ENCODE measurements at places on chromosomes 12 and 14.

GRCh38 chr14:105472486-105472991 lies 2.1 kb upstream of the CRIP2 start:
- no peak for DNase-seq

DNA sequence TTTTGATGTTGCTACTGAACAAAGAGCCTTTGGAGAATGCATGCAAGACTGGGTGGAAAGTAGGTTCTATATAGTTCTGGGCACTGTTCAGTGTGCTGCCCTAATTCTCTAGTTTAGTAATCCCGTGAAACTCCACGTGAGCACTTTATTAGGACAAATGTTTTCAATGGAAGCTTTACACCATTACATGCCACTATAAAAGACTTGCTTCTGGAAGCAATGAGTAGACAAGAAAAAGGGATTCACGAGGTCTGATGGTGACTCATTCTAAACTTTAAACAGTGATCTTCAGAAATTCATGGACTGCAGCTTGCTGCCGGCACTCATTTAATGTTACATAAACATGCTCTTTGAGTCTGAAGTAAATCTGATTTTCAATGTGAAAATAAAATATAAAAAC lies 22.3 kb downstream of the ATG14 start:
- DNase-seq, result no peak

DNA sequence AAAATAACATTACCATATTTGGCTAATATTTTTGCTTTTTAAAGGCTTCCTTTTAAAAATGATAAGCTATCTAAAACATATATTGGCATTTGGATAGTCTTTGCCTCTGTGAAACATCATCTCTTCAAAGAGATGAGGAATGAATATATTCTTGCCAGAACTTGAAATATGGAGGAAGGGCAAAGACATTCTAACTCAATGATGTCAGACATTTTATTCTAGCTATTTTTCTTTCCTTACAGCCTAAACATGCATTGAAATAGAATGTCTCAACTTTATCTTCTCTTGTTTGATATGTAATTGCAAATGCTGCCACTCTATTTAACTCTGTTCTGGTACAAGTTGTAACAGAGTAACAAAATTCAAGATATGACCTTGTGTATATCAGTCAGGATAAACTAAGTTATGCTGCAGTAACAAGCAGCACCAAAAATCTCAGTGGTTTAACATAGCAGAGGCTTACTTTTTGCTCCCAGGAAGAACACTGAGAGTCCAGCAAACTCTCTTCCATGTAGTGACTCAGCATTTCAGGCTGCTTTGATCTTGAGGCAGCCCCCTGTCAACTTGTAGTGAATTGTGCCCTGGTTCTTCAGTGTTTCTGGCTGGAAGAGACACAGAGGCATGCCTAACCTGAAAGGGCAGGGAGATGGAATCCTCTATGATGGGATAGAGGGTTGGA lies 11.0 kb downstream of the IRAK3 start:
- DNase-seq, result no peak

GRCh38 chr12:76346236-76346635 lies 2.0 kb downstream of the BBS10 start:
- DNase-seq, result no peak

- DNase-seq, result no peak
Measured at GRCh38 chr12:109777544-109777943, 55.7 kb downstream of the TRPV4 start.

GRCh38 chr12:19461999-19462398 lies 22.7 kb downstream of the AEBP2 start:
- no peak for DNase-seq

- no peak for DNase-seq
Measured at GRCh38 chr14:37869633-37870032, 274.2 kb downstream of the TTC6 start.

DNA sequence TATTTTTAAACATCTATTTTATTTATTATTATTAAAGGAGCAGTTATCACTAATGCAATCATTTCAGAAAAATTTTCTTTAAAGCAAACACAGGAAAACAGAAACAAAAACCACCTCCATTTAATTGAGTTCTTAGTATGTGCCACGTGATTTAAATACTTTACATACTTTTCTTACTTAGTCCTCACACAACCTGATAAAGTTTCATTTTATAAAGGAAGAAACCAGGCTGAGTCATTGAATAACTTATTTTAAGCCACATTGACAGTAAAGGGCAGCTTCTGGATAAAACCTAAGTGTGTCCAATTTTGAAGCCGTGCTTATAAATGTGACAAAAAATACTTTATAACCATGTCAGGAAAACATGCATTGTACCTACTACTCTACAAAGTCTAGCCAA lies 57.1 kb upstream of the PCED1B start:
- no peak for DNase-seq

DNA sequence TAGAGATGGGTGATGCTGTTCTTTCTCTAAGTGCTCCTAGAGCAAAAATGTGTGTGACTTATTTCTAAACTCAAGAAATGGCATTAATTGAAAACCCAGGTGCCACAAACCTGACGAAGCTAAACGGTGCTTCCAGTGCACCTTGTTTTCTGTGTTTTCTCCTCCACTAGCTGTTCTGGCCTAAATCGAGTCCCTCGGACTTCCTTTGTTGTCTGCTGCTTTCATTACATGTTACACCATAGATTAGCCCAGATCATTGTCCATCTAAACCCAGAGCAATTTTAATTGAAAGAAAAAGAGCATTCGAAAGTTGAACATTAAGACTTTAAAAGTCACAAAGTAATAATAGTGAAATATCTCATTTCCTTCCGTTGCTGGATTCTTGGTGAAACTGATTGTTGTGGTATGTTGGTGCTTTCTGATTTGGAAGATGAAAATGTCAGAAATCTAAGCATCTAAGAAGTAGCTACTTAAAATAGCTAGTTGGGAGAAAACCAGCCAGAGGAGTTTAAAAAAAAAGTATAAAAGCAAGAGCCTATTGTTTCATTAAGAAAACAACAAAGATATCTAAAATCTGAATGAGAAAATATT lies 219.6 kb upstream of the G2E3 start:
- no peak for DNase-seq

- no peak for DNase-seq
Measured at GRCh38 chr12:78671295-78671694, 193.3 kb upstream of the SYT1 start.

DNA sequence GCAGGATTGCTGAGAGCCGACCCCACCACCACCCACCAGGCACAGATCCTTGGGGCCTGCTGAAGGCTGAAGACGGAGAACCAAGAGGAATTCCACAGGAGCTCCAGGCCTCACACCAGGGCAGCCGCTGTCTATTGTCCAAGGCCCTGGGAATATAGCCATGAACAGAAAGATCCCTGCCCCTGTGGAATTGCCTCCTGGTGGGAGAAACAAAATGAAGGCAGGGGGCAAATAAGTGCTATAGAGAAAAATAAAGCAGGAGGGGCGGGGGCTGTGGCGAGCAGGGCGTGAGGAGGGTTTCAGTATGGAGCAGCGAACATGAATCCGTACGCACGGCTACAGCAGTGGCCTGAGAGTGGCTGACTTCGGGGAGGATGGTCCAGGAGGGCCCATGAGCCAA lies 96.1 kb downstream of the EML1 start:
- DNase-seq, result no peak

DNA sequence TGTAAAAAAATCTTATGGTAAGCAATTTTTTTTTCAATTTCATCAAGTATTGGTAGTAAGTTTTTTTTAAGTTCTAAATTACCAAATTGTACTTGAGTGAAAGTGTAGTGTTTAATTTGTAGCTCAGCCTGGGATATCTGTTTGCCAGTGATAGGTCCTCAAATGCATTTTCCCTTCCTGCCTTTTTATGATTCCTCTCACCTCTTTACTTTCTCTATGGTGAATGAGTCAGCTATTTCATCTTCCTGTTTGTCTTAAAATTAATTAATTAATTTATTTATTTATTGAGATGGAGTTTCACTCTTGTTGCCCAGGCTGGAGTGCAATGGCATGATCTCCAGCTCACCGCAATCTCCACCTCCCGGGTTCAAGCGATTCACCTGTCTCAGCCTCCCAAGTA lies 10.6 kb downstream of the SRP54 start:
- DNase-seq, result no peak

DNA sequence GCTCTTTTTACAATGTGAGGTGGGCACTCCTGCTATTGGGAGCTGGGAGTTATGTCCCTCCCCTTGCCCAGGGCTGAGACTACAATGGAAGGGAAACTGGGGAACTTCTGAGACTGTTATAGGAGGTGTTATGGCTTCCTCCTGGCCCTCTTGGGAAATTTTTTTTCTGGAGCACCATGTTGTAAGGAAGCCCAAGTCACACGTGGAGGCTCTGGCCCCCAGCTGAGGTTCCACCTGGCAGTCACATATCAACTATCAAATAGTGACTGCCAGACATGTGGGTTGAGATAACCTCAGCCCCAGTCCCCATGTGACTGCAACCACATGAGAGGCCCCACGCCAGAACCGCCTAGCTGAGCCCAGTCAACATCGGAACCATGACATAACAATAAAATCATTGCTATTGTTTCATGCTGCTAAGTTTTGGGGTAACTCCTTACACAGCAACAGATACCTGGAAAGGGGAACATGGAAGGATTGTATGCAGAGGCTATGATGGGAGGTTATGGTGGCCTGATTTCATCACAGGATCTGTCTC lies 99.4 kb upstream of the NCOR2 start:
- no peak for DNase-seq

DNA sequence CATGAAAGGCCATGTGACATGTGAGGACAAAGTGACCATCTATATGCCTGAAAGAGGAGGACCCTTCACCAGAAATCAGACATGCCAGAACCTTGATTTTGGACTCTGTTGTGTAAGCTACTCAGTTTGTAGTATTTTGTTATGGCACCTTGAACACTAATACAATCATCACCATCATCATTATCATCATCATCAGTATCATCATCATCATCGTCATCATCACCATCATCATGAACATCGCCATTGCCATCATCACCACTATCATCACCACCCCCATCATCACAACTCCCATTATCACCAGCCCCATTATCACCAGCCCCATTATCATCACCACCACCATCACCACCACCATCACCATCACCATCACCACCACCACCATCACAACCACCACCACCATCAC lies 15.9 kb downstream of the ISCU start:
- DNase-seq, result no peak

GRCh38 chr14:68741477-68741791 lies 51.4 kb downstream of the ZFP36L1 start:
- DNase-seq, result no peak

- no peak for DNase-seq
Measured at GRCh38 chr12:113253532-113254285, 32.4 kb downstream of the TPCN1 start.

- DNase-seq, result no peak
Measured at GRCh38 chr12:105417732-105418131, 87.2 kb downstream of the C12orf75 start.

GRCh38 chr12:31321897-31322228 lies 4.1 kb downstream of the SINHCAF start:
- DNase-seq, result no peak

DNA sequence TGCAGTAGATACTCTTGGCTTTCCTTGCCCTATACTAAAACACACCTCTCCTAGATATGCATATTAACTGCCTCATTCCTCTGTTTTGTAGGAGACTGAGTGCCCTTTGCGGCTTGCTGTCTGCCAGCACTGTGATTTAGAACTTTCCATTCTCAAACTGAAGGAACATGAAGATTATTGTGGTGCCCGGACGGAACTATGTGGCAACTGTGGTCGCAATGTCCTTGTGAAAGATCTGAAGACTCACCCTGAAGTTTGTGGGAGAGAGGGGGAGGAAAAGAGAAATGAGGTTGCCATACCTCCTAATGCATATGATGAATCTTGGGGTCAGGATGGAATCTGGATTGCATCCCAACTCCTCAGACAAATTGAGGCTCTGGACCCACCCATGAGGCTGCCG lies 15.4 kb downstream of the TRAFD1 start:
- no peak for DNase-seq

GRCh38 chr14:50041980-50042379 lies 74.4 kb downstream of the VCPKMT start:
- no peak for DNase-seq

DNA sequence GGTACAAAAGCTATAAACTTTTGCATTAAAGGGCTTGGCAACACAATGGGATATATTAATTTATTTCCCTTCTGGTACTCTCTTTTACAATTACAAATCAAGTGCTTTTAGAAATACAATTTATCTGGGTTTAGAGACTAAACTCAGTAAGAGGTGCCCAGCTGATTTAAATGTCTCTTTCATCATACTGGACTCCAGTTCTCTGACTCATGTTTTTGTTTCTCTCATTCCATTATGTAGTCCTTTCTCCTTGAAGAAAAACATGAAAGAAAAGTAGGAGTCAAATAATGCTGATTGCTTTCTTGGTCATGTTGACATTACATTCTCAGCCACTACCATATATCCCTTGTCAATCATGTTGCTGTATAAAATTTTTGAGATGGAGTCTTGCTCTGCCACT lies 36.3 kb upstream of the CFL2 start:
- no peak for DNase-seq

GRCh38 chr14:101876555-101876938 lies 87.8 kb upstream of the DYNC1H1 start:
- DNase-seq, result peak; percentile 41

- no peak for DNase-seq
Measured at GRCh38 chr12:10361084-10361483, 28.8 kb downstream of the KLRK1 start.

DNA sequence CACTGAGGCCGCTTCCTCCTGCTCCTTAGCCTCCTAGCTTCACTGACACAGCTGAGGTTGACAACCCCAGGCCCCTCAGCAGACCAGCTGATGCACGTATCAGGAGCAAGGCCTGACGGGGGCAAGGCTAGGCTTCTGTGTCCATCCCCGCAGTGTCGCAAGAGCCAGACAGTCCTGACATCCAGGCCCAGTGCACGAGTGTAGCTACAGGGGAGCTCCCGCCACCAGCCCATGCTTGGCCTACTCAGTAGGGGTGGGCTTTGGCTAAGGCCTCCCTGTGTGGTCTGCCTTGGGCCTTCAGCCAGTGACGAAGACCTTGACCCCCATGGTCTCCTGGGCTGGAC lies 179.1 kb downstream of the DPF3 start:
- DNase-seq, result no peak

DNA sequence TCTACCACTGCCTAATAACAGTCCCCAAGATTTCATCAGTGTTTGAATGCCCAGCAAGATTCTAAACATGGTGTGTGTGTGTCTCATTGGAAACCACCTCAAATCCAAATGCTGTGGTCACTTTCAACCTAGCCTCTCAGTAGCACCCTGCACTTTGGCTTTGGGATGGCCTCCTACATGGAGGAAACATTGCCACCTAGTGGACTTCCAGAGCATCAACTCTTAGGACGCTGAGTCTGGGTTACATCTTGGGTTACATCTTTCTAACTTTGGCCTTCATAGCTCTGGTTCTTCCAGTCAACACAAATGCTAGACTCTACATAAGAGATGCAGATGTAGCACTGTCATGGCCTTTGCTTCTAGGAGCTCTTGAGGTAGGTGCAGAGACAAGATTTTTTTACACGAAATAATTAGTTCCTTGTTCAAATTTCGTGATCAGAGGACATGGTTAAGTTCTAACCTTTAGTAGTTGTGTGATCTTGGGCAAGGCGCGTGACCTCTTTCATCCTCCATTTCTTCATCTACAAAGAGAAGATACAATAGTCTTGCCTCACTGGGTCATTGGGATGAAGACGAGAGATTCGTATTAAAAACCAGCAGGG lies 113.5 kb upstream of the VASH1 start:
- DNase-seq, result no peak
